GM13977 (cell line): ENCODE measurements at places on chromosomes 5 and 9.

- no peak for DNase-seq
Observed at GRCh38 chr9:8852301-8852864, 1052.8 kb upstream of the DMAC1 start.

DNA sequence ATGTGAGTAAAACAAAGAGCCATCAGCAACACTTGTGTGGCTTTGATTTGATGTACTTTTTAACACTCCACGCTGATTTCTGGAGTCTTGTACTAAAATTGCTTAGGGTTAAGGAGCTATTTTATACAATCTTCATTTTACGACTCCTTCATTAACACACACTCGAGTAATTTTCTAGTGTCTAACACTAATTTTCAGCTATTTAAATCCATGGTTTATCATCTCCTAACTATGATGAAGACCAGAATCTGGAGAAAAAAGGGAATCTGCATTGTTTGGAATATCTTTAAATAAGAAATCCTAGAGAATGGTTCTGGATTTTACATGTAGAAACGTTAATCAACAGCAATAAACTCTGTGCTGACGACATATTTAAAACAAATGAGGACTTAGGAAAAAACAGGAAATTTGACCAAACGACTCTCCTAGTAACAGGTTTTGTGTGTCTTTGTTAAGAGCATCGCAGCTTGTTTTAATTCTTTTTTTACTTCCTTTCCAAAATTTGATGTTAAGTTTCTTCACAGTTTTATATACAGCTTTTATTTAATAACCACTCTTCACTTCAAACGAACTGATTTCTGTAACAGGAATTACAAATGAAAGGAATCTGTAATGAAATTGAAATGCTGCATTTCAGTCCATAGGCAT, 138.5 kb downstream of the AOPEP start:
- no peak for DNase-seq

DNA sequence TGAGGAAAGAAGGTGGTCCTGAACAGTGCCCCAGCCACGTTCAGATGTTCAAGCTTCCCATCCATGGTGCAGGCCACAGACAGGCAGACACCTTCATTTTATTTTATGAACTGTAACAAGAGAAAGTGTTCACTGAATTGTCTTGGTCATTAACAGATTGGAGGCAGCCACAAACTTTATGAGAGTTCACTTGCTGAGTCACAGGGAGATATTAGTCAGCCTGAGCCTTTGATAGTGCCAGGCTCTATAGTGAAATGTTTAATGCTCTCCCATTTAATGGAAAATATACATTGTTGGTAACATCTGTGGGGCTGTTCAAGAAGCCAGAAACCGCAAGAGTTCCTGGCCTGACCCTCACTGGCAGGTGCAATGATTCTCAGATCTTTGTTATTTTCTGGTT, 237.0 kb downstream of the TENT4A start:
- no peak for DNase-seq

- DNase-seq: no peak
Observed at GRCh38 chr5:180199390-180199789, 9.6 kb downstream of the RASGEF1C start.

GRCh38 chr9:130824079-130824478, 11.0 kb upstream of the ABL1 start:
- DNase-seq: no peak

DNA sequence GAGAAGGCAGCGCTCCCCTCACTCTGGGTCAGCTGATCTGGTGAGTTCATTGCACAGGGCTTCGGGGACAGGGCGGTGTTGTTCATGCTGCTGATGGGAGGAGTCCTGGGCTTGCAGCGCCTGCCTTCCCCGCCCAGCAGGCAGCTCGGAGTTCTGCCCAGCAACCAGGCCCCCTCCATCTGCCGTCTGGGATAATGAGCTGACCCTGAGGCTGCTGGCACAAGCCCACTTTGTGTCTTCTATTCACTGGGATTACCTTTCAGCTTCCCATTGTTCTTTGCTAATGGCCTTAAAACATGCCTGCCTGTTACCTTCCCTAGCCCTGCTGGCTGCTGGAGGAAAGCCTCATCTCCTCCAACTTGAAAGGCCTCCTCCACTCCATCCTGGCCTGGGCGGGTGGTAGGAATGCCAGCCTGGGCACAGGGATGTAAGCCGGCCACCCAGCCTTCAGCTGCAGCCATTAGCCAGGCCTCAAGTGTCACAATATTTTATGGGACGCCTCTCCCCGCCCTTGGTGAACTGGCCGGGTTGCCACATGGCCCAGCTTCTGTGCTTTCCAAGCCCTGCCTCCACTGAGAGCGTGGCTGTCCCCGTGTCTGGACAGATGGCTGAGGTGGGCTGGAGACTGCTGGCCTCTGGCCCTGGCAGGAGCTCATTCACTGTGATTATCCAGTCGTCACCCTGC, 70.4 kb downstream of the GADD45G start:
- no peak for DNase-seq

DNA sequence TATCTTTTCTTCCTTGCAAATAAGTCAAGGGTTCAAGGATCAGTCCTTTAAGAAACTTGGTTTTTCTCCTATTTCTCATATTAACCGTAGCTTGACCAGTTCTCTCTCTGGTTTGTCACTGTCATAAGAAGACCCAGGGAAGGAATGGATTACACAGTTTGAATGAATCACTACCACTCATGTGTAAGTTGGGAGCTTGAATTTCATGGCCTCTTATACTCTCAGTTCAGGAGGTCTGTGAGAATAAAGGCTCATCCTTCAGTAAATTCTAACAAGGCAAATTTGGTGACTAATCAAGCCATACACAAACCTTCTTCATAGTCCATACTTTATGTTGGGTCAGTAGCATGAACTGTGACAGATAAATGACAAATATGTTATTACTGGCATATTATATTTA, 323.1 kb upstream of the ACTBL2 start:
- DNase-seq: no peak

- DNase-seq: no peak
Observed at GRCh38 chr9:96884443-96884842, 30.1 kb upstream of the ZNF782 start.

DNA sequence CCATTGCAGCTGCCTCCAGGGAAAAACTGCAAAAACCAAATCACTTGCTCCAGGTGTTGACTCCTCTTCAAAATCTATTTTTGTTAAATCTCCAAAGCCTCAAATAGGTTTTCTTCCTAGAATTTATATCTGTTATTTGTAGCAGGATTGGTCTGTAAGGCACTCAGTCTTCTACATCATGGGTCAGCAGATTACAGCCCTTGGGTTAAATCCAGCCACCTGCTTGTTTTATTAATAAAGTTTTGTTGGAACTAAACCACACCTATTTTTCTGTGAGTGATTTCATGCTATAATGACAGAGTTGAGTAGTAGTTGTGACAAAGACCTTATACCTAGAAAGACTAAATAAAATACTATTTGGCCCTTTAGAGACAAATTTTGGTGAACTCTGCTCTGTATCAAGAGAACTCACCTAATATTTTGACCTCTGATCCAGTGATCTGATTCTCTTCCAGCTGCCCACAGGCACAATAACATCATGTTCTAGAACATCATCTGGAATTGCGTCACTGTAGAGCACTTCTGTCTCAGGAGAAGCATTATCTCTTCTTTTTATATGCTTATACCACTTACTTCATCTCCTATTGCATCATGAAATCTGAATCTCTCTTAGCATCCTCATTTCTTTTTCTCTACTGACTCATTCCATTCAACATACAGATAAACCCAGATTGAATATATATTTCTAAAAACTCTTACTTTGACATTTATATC, 130.1 kb downstream of the RPS23 start:
- no peak for DNase-seq

DNA sequence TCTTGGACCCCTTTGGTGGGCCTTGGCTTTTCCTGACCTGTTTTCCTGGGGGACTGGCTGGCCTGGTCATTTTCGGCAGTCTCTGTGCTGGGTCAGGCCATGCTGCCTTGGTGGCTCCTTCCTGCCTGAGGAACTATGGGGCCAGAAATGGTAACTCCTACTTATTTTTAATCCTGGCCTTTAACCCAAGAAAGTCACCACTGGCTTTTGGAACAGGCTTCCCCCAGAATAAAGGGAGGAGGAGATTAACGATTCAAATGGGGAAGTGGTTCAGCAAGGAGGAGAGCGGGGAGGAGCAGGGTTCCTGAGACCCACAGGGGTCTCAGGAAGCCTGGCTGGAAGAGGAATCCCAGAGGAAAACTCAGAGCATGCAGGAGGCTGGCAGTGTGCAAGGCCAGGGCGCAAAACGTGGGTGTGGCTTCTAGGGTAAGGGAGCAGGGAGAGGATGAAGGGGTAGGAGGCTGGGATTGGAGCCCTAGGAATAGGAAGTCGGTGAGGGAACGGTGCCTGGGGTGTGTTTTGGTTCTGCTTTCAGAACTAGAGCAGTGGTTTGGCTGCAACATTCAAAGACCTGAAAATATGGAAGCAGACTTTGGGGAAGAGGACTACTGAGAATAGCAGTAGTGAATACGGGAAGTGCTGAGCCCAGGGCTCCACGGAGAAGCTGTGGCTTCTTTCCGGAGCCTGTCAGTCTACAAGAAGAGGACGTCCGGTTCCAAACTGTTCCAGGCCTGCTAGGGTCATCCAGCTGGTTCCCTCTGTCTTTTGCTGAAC, 271.1 kb upstream of the KLF4 start:
- DNase-seq: no peak

- no peak for DNase-seq
Observed at GRCh38 chr5:5005353-5005752, 134.8 kb upstream of the ADAMTS16 start.

DNA sequence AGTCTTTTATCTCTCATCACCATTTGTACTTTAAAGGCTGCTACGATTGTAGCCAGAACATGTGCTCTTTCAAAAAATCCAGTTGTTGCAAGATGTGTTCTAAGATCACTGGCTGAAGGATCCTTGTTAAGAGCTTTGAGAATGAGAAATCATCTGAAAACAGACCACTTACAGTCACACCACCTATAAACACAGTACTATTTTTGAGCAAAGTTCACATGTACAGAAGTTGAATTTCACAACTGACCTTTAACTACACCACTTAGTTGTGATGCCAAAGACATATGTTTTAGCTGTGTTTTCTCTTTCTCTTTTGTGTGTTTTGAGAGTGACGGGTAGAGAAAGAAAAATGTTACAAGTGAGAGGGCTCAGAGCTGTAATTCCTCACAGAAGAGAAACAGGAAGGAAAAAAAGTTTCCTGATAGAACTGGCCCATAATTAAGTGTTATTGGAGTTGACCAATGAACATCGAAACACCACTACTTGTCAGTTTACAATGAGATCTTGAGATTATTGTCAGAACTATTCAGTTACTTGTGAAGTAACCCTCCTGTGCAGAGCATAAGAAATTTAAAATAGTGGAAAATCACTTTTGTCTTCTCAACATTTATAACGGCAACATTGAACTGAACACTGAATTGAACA, 245.4 kb downstream of the MLLT3 start:
- no peak for DNase-seq

- no peak for DNase-seq
Observed at GRCh38 chr5:119445544-119445943, 6.8 kb upstream of the HSD17B4 start.

DNA sequence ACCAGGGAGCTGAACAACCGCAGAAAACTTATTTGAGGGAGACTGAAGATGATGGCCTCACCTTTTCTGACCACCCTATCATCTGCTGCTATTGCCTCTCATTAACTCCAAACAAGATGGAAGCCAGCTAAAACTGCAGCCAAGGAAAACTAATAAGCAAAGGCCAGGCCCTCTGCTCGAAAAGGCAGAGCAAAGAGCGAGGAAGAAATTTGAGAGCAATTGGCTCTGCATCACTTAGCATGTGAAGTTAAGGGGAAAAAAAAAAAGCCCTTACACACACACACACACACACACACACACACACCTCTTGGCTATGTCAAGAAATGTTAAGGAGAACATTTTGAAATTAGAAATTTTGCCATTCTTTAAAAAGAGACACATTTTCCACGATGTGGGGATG, 228.1 kb upstream of the CYLC2 start:
- DNase-seq: no peak

GRCh38 chr5:167908606-167909005, 382.8 kb upstream of the WWC1 start:
- no peak for DNase-seq

- DNase-seq: no peak
Observed at GRCh38 chr9:76330034-76330433, 64.2 kb downstream of the RFK start.
